ENCODE measurements at places on chromosomes 16 and 17. TPM values are rescaled to one million over a fixed set of nuclear protein-coding genes. Genes with fewer than 3 reads are reported as not detected.

Gene POLR2A
- 181 TPM for total RNA-seq

GRCh38 chr17:14302091-14302430 is 1.2 kb downstream of the HS3ST3B1 start:
- no peak overlapping the region for H3K27ac ChIP-seq
- peaks cover 10% of the 10 kb centered on the region for H3K27me3 ChIP-seq
- H3K4me3 ChIP-seq = peak overlapping the region; percentile 60
- DNase-seq = no peak
- H3K4me1 ChIP-seq = no peaks in the 10 kb centered on the region

- no peaks in the 10 kb centered on the region for H3K27me3 ChIP-seq
- no peak overlapping the region for H3K27ac ChIP-seq
- H3K4me1 ChIP-seq = no peaks in the 10 kb centered on the region
Observed at GRCh38 chr16:13322336-13322735, 420.9 kb downstream of the SHISA9 start.

DNA sequence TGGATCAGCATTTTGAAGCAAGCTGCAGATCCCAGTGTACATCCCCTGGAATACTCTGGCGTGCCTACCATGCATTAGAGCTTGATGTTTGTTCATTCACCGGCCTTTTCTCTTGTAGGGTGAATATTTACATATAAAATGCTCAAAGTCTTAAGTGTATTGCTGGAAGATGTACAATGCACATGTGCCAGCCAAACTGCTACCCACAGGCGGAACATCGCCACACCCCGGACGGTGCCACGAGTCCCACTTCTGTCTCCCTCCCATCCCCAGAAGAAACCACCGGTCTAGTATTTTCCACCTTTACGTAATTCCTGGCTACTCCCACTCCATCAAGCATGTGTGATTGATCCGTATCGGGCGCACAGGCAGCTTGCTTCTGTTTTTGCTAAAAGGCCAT is 4.1 kb downstream of the SLC38A8 start:
- no peaks in the 10 kb centered on the region for H3K27me3 ChIP-seq
- no peak overlapping the region for H3K4me3 ChIP-seq
- H3K36me3 ChIP-seq = no peaks in the 10 kb centered on the region
- H3K4me1 ChIP-seq = no peaks in the 10 kb centered on the region
- no peak for DNase-seq

DNA sequence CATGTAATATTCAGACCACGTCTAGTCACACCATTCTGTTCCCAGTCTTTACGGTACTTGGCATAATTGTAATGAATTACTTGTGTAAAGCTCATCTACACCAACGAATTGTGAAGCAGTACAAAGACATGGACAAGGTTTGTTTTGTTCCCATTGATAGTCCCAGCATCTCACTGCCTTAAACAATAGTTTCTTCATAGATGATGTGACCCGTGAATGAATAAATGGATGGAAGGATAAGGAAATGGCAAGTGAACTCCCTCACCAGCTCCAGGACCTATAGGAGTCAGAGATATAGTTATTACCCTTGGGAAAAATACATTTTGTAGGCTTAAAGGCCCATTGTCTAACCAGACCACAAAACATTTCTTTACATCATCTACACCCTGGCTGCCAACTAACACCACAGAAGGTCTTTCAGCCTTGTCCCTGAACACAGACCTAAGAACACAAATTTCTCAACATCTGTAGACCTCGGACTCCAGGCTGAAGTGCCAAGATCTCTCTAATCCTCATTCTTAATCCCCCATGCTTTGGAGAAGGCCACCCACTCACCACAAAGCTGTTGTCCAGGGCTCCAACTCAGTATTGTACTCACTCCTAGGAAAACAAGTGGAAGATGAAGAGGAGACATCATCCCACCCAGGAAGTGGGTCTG is 38.2 kb downstream of the MAF start:
- H3K4me3 ChIP-seq = no peak overlapping the region
- no peaks in the 10 kb centered on the region for H3K27me3 ChIP-seq
- no peak for DNase-seq
- H3K27ac ChIP-seq = no peak overlapping the region
- no peaks in the 10 kb centered on the region for H3K4me1 ChIP-seq

DNA sequence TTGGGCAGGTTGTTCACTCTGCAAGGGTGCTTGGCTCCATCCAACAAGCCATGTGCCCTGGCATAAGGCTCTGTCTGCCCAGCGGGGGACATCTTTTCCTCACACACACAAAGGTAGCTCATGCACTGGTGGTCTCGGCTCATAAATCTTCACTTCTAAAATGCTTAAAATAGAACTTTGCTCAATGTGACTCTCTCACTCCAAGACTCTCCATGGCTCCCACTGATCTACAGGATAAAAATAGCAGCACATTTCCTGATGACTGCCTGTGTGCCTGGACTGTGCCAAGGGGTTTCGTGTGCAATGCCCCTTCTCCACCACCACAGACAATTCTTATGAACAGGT is 15.1 kb upstream of the CIBAR2 start:
- no peak overlapping the region for H3K4me3 ChIP-seq
- peak overlapping the region; percentile 69 for H3K27ac ChIP-seq
- no peaks in the 10 kb centered on the region for H3K36me3 ChIP-seq
- DNase-seq = no peak

GRCh38 chr17:55660178-55660886 is 62.3 kb downstream of the TMEM100 start:
- no peak for DNase-seq
- H3K27ac ChIP-seq = no peak overlapping the region
- no peaks in the 10 kb centered on the region for H3K36me3 ChIP-seq
- H3K27me3 ChIP-seq = peaks cover 6% of the 10 kb centered on the region

DNA sequence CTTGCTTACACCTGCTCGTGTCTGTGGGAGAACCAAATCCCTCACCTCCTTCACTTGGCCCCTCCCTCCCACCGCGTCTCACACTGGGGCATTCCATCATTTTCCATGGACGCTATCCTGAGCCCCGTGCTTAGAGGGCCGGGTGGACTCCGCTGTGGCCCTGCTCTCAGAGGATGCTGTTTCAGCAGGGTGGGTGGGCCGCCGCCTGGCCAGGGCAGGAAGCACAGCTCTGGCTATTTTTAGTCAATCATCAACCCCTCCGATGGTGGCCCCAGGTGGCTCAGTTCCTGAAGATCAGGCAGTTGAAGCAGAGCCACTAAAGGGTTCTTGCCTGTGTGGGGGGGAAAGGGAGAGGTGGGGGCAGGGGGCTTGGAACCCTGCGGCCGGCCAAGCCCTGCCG is 230.3 kb downstream of the ENGASE start:
- H3K27me3 ChIP-seq = peaks cover 7% of the 10 kb centered on the region
- no peaks in the 10 kb centered on the region for H3K4me1 ChIP-seq
- H3K4me3 ChIP-seq = no peak overlapping the region

- no peaks in the 10 kb centered on the region for H3K27me3 ChIP-seq
- no peak for DNase-seq
- no peak overlapping the region for H3K27ac ChIP-seq
- peaks cover 6% of the 10 kb centered on the region for H3K4me1 ChIP-seq
Observed at GRCh38 chr16:58518980-58519368, 3.7 kb downstream of the SETD6 start.

- no peak for DNase-seq
- no peaks in the 10 kb centered on the region for H3K36me3 ChIP-seq
- peak overlapping the region; percentile 77 for H3K27ac ChIP-seq
- H3K27me3 ChIP-seq = no peaks in the 10 kb centered on the region
- peaks cover 25% of the 10 kb centered on the region for H3K4me1 ChIP-seq
Observed at GRCh38 chr17:69501591-69502468, 87.3 kb downstream of the MAP2K6 start.

GRCh38 chr16:54397190-54397835 is 110.7 kb upstream of the IRX3 start:
- H3K36me3 ChIP-seq = no peaks in the 10 kb centered on the region
- no peak overlapping the region for H3K4me3 ChIP-seq
- H3K27me3 ChIP-seq = no peaks in the 10 kb centered on the region
- H3K27ac ChIP-seq = no peak overlapping the region

GRCh38 chr17:81291662-81292061 is 3.4 kb downstream of the SLC38A10 start:
- no peaks in the 10 kb centered on the region for H3K36me3 ChIP-seq
- peaks cover 32% of the 10 kb centered on the region for H3K4me1 ChIP-seq
- H3K27ac ChIP-seq = no peak overlapping the region
- H3K27me3 ChIP-seq = no peaks in the 10 kb centered on the region
- no peak for DNase-seq

DNA sequence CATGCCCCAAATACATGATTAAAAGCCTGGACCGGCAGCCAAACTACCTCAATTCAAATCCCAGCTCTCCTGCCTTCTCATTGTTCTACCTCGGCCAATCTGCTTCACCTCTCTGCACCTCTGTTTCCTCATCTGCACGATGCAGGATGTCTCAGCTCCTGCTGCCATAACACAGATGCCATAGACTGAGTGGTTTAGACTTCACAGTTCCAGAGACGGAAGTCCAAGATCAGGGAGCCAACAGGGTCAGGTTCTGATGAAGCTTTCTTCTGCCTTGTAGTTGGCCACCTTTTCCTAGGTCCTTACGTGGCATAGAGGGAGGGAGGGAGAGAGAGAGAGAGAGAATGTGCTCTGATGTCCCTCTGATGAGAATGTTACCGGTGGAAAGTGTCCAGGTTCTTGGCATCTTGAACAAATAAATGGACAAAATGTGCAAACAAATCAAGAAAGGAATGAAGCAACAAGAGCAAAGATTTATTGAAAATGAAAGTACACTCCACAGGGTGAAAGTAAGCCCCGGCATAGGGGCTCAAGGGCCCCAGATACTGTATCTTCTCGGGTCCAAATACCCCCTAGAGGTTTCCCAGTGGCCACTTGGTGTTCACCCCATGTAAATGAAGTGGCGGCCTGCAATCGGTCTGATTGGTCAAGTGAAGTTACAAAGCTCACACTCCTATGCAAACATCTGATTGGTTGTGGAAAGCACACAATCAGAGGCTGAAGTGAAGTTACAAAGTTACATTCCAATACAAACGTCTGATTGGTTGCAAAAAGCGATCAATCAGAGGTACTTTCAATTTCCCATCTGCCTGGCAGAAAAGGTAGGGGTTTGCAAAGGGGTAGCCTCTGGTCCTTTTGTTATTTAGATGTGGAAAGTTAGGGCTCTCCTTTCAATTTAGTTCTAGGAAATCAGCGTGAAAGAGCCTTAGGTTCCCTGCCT is 43.3 kb upstream of the ZCCHC14 start:
- H3K4me1 ChIP-seq = no peaks in the 10 kb centered on the region
- H3K4me3 ChIP-seq = 0 out of 2 replicates have a peak overlapping the region, but pooled peaks have one; percentile 9
- H3K36me3 ChIP-seq = no peaks in the 10 kb centered on the region
- H3K27ac ChIP-seq = no peak overlapping the region

Gene SMIM22
- not detected for total RNA-seq

Gene MYOCD
- total RNA-seq = not detected

DNA sequence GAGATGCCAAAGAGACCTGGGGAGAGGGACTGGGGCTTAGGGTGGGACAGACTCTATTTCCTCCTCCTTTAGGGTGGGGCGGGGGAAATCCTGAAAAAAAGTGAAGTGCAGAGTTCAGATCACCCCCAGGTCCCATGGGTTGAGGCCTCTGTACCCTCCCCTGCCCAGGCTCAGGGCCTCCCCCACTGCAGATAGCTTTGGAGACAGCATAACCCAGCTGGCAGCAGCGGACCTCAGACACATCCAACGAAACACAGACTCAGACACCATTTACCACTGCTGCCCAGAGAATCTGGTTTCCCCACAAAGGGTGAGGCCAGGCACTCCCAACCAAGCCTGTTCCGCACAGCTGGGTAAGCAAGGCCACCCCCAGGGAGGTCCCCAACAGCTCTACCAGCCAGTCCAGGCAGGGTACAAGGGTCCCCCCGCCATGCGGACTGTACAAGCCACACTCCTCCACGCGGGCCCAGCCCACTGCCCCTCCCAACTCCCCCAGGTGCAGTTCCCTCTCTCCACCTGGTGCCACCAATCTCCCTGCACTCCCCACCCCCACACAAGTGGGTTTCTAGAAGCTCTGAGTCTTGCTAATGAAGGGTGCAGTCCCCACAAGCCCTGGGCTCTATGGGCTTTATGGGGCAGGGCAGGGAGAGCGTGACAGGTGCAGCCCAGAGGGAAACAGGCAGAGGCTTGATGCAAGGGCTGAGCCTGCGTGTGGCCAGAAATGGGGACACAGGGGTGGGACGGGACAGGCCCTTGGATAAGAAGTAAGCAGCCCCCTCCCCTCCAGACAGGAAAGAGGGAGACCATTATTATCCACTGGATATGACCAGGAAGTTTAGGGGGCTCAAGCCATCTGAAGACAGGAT is 8.9 kb downstream of the RHBDF2 start:
- no peaks in the 10 kb centered on the region for H3K27me3 ChIP-seq
- H3K4me1 ChIP-seq = peaks cover 51% of the 10 kb centered on the region
- DNase-seq = no peak
- no peaks in the 10 kb centered on the region for H3K36me3 ChIP-seq
- H3K4me3 ChIP-seq = peak overlapping the region; percentile 20
- peak overlapping the region; percentile 59 for H3K27ac ChIP-seq

Gene SYNGR3
- 15.2 TPM for total RNA-seq

DNA sequence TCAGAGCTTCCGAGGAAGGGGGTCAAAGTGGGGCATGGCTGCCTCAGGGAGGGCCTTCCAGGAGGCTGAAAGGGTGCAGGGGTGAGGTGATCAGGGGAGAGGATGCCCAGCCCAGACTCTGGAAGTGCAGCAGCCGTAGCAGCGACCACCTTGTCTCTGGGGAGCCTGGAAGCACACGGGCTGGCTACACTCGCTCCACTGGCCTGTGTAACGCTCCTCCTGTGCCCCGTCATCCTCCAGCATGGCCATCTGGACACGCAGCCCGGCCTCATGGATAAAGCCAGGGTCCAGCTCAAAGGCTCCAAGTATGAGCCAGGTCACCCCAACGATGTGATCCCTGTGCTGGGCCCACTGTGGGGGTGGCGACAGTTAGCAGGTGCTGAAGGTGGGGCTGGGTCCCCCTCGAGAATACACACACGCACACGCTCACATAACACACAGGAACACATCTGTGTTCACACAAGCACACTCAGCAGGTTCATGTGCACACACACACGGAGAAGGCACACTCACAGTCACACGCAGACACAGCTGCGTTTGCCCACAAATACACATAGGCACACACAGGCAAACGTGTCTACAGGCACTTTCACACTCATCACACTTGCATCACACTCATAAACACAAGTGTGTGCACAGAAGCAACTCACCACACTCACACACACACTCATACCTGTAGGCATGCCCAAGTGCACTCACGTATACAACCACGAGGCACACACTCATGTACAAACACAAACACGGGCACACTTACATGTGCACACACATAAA is 19.3 kb downstream of the POLR3K start:
- H3K27me3 ChIP-seq = no peaks in the 10 kb centered on the region
- H3K4me3 ChIP-seq = no peak overlapping the region
- no peaks in the 10 kb centered on the region for H3K36me3 ChIP-seq
- H3K27ac ChIP-seq = no peak overlapping the region
- H3K4me1 ChIP-seq = no peaks in the 10 kb centered on the region
- DNase-seq = no peak

DNA sequence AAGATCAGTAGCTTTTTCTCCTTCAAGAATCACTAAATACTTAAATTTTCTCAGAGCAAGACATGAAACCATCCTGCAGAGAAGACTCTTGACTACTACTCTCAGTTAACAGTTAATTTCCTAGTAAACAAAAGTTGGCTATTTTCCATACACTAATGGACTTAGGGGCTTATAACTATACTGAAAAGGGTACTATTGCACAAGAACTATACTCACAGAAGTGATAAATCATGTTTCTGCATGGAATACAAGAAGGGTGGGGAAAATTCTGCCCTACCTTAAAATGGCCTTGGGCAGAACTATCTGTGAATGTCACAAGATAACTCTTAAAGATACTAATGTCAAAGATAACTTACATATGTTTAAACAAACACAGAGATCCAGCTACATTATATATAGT is 12.5 kb downstream of the ZNF652 start:
- H3K27ac ChIP-seq = no peak overlapping the region
- H3K4me3 ChIP-seq = no peak overlapping the region
- H3K27me3 ChIP-seq = no peaks in the 10 kb centered on the region

Gene HS3ST3B1
- 0.59 TPM for total RNA-seq

Gene ITGAL
- total RNA-seq = 0.54 TPM
